ENCODE measurements at places on chromosomes 7 and 10. TPM values are rescaled to one million over a fixed set of nuclear protein-coding genes. Genes with fewer than 3 reads are reported as not detected.

The SH2D4B gene
- polyA plus RNA-seq = not detected

The AQP1 gene
- polyA plus RNA-seq = 0.55 TPM

The LIPK gene
- polyA plus RNA-seq = not detected

The ZNF398 gene
- 6.2 TPM for polyA plus RNA-seq

The CDHR1 gene
- not detected for polyA plus RNA-seq

The NPVF gene
- polyA plus RNA-seq = not detected

The TMEM184A gene
- polyA plus RNA-seq = 1.9 TPM

The PCBD1 gene
- 31.6 TPM for polyA plus RNA-seq

The TLX1 gene
- polyA plus RNA-seq = not detected

The TWIST1 gene
- polyA plus RNA-seq = 42.3 TPM

The CALML5 gene
- polyA plus RNA-seq = not detected

The OPN4 gene
- not detected for polyA plus RNA-seq

The CRYGN gene
- polyA plus RNA-seq = not detected

The CYP2W1 gene
- not detected for polyA plus RNA-seq

The EPHB6 gene
- polyA plus RNA-seq = 0.60 TPM

The CHCHD3 gene
- 46.2 TPM for polyA plus RNA-seq

The EPDR1 gene
- polyA plus RNA-seq = not detected

The TMEM236 gene
- not detected for polyA plus RNA-seq

The IQUB gene
- 0.06 TPM for polyA plus RNA-seq

The VIPR2 gene
- not detected for polyA plus RNA-seq

The EPO gene
- polyA plus RNA-seq = not detected

The BTBD16 gene
- not detected for polyA plus RNA-seq

The STOX1 gene
- not detected for polyA plus RNA-seq

The PRSS37 gene
- not detected for polyA plus RNA-seq

The SCART1 gene
- 2.1 TPM for polyA plus RNA-seq

The FAM24A gene
- not detected for polyA plus RNA-seq

The EEPD1 gene
- 15.2 TPM for polyA plus RNA-seq

The SLC35B4 gene
- 10.0 TPM for polyA plus RNA-seq

The GHRHR gene
- polyA plus RNA-seq = not detected

The CELF2 gene
- polyA plus RNA-seq = 3.6 TPM

The INPP5A gene
- polyA plus RNA-seq = 21.4 TPM

The SCD gene
- polyA plus RNA-seq = 65.1 TPM

The TUBAL3 gene
- polyA plus RNA-seq = not detected

The HOXA7 gene
- polyA plus RNA-seq = 1.7 TPM

The EEF1AKMT2 gene
- polyA plus RNA-seq = 12.7 TPM

The HTR5A gene
- polyA plus RNA-seq = not detected

The CCDC172 gene
- polyA plus RNA-seq = not detected

The TMEM270 gene
- polyA plus RNA-seq = not detected

The ASB10 gene
- polyA plus RNA-seq = not detected

The SPDYE9 gene
- polyA plus RNA-seq = not detected

The ENTPD1 gene
- not detected for polyA plus RNA-seq

The NUTM2B gene
- 0.22 TPM for polyA plus RNA-seq

The DTX2 gene
- polyA plus RNA-seq = 7.1 TPM

The TM9SF3 gene
- polyA plus RNA-seq = 20.3 TPM

The LBX1 gene
- polyA plus RNA-seq = not detected

The GRK5 gene
- polyA plus RNA-seq = 16.3 TPM

The ZNF33A gene
- polyA plus RNA-seq = 5.6 TPM

The HABP2 gene
- polyA plus RNA-seq = not detected

The CDNF gene
- 1.1 TPM for polyA plus RNA-seq

The LEP gene
- polyA plus RNA-seq = not detected

The C10orf53 gene
- polyA plus RNA-seq = not detected

The VPS41 gene
- polyA plus RNA-seq = 11.4 TPM

The OR6V1 gene
- polyA plus RNA-seq = not detected

The INA gene
- 8.8 TPM for polyA plus RNA-seq

The KCNIP2 gene
- polyA plus RNA-seq = 0.53 TPM

The LRRC17 gene
- polyA plus RNA-seq = 250 TPM

The PTF1A gene
- not detected for polyA plus RNA-seq

The ZNF804B gene
- polyA plus RNA-seq = not detected

Data from IMR-90 (cell line).